Activated CD4-positive, alpha-beta memory T cell treated with anti-CD3 and anti-CD28 coated beads, Interleukin-2, amount 10 ng/mL, durations not matched to agents 7 days and 5 days (primary cell): ENCODE measurements at places on chromosomes 7 and 10. TPM values are rescaled to one million over a fixed set of nuclear protein-coding genes. Genes with fewer than 3 reads are reported as not detected.

DNA sequence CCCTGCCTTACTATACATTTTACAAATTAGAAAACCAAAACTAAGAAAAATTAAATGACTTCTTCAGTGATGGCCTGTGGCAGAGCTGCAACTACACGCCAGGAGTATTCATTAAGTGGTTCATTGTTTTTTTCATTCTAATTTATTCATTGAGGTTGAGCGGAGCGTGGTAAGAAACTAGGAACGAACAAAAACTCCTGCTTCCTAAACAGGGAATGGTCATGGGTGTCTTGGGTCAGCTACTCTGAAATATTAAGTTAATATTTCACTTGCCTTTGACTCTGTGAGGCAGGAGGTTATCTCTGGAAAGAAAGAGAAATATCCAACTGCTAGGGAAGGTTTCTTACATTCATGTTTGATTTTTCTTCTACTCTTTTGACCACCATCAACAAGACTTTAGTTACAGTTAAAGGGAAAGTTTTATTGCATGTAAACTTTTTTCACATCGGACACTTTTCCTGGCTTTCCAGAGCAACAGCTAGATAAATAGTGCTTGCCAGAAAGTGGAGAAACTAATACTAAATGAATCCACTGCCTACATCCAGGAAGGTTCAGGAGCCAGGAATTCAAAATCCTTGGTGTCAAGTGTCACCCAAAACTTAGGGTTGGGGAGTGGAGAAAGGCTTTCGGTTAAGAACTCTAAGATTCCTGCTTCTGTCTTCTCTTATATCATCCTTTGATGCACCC, 896 bp upstream of the GNG11 start:
- DNase-seq = no peak

- DNase-seq = no peak
These were observed 809 bp upstream of the OGA start for GRCh38 chr10:101818872-101819633.

GRCh38 chr7:143015084-143015483, 11.8 kb downstream of the OR9A2 start:
- no peak for DNase-seq

DNA sequence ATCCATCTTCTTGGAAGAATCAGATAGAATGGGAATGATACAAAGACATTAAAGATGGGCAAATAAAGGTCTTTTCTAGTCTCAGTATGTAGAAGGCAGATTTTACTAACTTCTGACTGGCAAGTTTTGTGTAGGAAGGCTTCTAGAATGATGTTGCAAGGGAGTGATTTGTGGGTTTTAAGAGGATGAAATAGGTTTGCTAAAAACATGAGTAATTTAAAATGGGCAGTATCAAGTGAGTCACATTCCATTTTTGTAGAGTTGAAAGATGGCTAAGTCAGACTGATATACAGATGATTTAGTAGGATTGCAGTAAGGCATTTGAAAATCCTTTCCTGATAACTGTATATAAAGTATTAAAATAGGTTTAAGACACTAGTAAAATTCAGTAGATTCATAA, 777.4 kb downstream of the SORCS1 start:
- no peak for DNase-seq

DNA sequence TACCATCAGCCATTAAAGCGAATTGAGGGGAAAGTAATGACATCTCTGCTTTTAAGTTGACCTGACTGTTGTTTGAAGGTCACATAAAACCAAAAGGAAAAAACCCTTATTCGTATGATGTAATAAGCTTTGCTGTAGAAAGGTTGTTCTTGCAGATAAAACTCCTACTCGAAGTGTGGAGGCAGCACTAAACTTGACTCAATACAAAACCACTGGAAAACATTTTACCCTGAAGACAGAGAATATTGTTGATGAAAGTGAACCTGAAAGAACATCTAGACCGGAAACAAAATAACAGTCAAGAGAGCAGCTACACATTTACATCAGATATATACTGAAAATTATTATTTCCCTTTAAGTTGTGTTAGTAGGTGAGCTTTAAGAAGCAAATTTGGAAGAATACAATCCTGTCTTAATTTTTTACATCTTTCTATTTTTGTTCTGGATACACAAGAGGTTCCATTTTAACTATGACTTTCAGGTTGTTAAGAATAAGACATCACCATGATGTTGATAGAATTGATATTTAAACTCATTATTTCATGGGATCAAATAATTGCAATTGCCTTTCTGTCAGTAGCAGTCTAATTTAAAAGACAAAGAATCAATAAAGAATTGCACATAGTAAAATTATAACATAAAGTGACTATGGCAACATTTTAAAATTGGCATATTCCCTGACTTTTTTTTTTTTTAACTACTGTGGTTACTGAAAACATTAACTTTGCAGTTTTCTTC, 6.4 kb downstream of the ETV1 start:
- DNase-seq = no peak

DNA sequence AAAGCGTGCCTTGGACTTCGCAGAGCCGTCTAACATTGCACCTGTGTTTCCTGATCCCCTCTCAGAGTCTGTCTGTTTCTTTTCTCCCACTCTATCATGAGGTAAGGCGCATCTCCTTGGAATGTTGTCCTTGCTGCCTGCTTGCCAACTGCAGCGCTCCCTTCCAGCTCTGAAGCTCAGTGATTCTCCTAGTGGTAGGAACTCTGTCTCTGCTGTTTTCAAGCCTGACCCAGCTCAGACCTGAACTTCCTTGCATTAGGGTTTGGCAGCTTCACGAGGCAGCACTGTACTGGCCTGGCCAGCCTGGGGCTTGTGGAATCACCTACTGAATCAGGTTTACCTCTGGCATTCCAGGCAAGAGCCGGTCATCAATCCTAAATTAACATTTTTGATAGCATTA, 123.9 kb downstream of the CREB5 start:
- DNase-seq = no peak

DNA sequence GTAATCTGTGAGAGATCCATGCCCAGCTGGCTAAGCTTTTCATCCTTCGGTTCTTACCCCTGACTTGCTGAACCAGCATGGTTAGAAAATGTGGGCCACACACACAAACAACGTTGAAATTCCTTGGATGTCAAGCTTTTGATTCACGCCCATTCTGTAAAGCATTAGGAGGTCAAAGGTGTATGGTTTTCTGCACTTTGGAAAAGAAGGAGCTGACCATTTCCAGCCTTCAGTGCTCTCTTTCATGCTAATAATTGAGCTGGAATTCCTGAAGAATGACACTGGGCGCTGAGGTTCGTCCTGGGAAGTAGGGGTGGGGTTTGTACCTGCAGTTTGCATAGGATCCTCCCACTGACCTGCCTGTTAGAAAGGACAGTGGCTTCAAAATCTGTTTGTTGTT, 23.1 kb downstream of the KLF6 start:
- DNase-seq = no peak

DNA sequence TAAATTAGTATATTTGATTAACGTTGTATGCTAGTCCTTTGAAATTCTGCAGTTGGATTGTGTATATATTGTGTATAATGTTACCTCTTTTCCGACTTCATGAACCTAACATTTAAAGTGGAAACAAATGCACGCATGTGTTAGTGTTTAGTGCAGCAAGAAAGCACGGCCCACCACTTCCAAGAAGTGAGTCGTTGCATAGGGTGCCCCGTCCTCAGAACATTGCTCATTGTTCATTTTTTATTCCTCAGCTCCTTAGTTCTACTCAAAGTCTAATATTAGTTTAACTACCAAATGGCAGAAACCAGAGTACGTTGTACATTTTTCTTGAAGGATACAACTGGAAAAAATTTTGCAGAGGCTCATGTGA, 407.6 kb downstream of the AUTS2 start:
- no peak for DNase-seq

- DNase-seq = no peak
These were observed 81.3 kb upstream of the KLF6 start for GRCh38 chr10:3866332-3866731.

PTEN gene
- 89.2 TPM for total RNA-seq

SLC4A2 gene
- 109 TPM for total RNA-seq

NACAD gene
- total RNA-seq = not detected

SORCS1 gene
- not detected for total RNA-seq

CADPS2 gene
- total RNA-seq = not detected

CTAGE4 gene
- 5.3 TPM for total RNA-seq

GNAT3 gene
- not detected for total RNA-seq

ATRNL1 gene
- total RNA-seq = 0.28 TPM
